LHCN-M2 (cell line): ENCODE measurements at places on chromosomes 1 and 21.

DNA sequence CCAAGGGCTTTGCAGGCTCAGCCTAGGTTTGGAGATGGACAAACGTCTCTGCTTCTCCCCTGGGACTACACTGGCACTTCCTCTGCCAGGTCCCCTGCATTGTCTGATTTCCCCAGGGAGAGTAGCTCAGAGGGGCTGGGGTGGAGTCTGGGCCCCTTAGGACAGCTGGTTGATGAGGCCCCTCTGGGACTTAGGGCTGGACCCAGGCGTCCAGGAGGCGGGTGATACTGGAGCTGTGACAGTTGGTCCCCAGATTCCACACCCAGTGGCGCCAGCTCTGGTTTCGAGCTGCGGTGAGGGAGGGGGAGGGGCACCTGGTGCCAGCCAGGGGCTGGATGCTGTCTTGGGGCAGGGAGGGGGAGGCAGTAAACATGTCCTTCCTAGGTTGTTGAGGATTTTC is 7.4 kb upstream of the MEX3A start:
- no peak for DNase-seq

DNA sequence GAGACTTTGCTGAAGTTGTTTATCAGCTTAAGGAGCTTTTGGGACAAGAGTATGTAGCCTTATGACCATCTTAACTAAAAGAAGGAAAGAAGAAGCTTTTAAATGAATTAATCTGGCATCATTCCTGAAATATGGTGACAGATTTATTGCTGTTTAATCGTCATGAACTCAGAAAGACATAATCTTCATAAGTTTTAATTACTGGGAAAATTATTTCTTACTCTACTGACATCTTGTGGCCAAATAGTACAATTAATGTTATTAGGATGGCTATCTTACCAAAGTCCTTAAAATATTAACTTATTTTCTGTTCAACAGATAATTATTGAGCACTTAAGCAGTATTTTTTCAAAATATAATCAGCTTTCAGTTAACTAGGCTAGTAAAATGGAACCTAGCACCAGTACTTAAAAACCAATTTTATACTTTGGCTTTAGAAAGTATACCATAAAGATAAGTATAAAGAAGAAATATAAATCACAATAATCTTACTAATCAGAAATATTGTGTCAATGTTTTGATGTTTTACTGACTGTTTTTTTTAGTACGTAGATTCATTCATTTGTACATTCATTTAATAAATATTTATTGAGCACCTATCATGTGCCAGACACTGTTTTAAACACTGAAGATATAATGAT is 34.7 kb upstream of the GPR25 start:
- peak; percentile 47 for DNase-seq

DNA sequence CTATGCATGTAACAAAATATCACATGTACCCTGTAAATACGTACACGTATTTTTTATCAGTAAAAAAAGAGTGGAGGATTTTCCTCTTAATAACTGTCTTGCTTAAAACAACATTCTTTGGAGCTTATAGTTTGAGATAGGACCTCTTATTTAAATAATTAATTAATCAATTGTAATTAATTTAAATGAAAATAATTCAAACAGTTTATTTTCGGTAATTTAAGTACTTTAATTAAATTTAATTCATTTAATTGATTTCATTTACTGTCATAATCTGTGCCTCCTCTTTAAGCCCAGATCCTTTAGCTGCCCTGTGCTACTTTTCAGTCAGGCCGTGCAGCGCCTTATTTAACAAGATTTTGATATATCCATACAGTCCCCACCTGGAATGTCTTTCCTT is 427.0 kb downstream of the HLX start:
- DNase-seq: no peak

DNA sequence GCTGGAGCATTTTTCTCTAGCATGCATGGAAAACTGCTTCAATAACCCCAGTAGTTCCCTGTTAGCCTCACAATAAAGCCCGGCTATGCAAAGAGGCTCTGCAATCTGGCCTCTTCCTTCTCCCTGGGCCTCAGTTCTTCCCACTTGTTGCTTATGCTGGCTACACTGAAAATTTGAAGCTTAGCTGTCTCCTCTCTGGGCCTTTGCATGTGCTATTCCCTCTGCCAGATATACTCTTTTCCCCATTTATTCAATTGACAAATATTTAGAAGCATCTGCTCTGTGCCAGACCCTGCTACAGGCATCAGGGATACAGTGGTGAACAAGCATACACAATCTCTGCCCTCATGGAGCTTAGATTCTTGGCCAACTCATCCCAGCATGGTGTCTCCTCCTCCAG is 15.3 kb downstream of the CRYBG2 start:
- DNase-seq: no peak

DNA sequence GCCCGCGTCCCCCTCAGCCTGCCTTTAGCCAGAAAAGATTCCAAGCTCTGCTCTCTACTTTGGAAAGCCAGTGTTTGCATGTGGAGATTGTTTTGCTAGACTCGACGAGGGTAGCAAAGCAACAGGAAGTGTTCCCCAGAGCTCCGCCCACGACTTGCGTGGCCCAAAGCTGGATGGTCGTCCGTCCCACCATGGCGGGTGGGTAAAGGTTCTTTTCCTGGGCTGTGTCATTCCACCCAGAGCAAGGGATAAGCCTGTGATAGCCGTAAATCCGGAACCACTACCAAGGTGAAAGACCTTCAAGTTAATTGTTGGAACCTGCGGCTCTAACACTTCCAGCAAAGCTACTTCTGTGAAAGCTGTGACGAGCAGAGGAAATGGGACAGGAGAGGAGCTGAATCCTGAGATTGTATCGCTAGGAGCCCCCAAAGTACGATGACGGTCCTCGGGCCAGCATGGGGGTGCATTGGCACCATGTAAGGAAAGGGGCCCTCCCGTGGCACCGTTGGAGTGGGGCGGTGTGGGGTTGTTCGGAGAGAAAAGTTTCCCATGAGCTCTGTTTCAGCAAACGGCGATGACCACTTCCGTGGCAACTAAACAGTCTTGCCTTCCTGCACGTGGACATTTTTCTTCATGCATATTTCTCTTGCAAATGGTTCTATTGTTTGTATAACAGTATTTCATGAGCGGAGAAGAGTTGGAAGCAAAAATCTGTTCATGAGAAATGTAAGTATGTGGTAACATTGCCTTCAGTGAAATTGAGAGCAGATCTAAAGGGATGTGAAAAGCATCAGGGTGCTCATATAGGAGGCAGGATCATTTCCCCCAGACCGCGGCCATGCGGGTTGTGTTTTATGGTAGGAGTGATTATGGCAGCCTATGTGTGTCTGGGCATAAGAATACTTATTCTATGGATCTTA is 8.4 kb downstream of the MX2 start:
- DNase-seq: no peak

DNA sequence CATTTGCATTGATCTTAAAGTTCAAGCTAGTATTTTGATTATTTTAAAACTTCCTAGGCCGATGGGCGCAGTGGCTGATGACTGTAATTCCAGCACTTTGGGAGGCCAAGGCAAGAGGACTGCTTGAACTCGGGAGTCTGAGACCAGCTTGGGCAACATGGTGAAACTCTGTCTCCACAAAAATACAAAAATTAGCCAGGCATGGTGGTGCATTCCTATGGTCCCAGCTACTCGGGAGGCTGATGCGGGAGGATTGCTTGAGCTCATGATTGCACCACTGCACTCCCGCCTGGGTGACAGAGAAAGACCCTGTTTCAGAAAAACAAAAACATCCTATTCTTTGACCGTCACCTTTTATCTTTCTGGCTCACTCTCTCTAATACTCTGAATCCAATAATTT is 30.0 kb downstream of the MFSD2A start:
- no peak for DNase-seq
